IPS-NIHi11 (cell line): ENCODE measurements at places on chromosomes 12 and 14.

GRCh38 chr12:14403711-14404196 lies 38.3 kb downstream of the ATF7IP start:
- DNase-seq: peak; percentile 26

DNA sequence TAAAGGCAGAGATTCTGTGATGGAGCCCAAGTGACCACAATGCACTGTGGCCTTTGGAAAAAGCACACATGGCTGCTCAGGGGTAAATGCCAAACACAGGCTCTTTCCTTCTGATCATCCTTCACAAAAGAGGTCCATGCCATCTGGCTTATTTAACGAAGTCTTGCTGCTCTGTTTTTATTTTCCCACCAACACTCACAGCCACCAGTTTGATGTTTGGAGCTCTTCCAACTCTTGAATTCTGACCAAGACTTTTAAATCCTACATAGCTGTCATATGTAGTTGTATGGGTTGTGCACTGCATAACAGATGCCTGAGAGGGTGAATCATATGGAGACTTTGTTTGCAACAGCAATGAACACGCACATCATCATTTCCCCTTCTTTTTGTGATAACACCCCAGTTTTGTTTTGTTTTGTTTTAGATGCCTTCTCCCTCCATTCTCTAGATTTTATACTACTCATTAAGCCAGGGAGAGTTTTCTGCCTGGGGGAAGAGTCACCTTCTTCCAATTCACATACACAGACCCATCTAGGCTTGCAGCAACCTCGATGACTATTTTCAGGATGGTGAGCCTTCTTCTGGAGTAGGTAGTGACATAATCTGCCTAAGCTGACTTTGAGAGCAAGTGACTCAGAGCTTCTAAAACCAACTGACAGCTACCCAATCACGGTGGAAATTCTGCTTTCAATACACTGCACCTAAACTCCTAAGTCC lies 145.2 kb upstream of the WSCD2 start:
- DNase-seq: no peak

DNA sequence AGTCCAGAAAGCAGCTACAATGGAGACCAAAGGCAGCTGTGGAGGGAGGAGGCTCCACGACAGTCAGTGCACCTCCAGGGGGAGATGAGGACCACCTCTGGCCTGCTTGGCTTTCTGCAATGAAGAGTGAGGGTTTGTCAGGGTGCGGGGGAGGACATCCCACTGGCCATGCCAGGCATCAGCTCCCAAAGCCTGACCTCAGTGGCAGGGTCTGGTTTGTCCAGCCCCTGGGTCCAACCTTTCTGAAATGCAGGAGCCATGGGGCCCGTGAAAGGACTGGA lies 35.2 kb downstream of the SLC6A12 start:
- DNase-seq: no peak

- peak; percentile 59 for DNase-seq
Observed at GRCh38 chr12:120453977-120454376, 7.7 kb downstream of the GATC start.

GRCh38 chr12:4855121-4855924 lies 54.4 kb upstream of the KCNA1 start:
- DNase-seq: peak; percentile 80

GRCh38 chr12:49564686-49565405 lies 3.1 kb downstream of the MCRS1 start:
- no peak for DNase-seq

DNA sequence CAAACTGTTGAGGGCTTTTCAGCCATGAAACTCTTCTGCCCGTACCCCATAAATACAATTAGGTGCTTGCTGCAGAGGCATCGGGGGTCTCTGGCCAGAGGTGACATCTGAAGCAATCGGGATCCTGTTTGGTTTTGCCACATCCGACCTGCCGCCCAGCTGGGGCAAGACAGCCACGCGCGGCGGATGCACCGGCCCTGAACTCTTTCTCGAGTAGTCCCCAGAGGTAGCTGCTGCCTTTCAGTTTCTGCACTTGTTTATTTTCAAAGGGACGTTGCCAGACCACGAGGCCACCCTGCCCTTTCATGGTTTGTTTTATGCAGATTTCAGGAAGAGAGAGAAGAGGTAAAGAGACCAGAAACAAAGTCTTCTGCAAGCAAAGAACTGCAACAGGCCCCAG lies 10.6 kb upstream of the MLXIP start:
- no peak for DNase-seq

- peak; percentile 68 for DNase-seq
Observed at GRCh38 chr12:12975322-12976077, 23.5 kb upstream of the GPRC5D start.

GRCh38 chr12:125387206-125387605 lies 322.0 kb downstream of the AACS start:
- no peak for DNase-seq

DNA sequence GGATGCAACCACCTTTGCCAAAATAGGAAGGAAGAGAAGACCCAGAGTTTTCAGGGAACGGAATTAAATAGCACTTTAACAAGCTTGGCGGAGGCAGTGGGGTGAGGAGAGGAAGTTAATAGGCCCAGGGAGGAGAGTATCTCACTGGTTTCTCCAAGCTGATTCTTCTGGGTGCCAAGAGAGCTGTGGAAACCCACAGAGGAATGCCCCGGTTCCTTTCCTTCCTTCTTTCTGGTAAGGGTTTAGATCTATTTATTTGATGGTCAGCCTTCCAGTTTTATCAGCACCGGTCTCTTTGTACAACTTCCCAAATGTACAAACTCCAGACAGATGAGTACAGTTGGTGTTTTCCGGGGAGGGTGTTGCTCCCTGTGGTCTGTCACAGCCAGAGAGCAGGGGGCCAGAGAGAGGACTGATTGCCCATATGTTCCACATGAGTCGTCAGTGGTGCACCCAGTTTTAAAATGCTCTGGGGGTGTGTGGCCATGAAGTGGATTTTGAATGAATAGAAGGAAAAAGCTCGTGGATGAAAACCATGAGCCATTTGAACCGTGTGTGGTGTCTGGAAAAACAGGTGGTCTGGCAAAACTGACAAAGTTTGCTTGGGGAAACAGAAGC lies 26.6 kb downstream of the PRKCH start:
- no peak for DNase-seq

- DNase-seq: no peak
Observed at GRCh38 chr14:101474563-101475455, 86.5 kb upstream of the DIO3 start.

GRCh38 chr12:26822026-26822425 lies 11.0 kb downstream of the ITPR2 start:
- DNase-seq: no peak

GRCh38 chr14:22882529-22883172 lies 371 bp upstream of the REM2 start:
- peak; percentile 82 for DNase-seq

- no peak for DNase-seq
Observed at GRCh38 chr12:57166971-57167371, 19.6 kb upstream of the LRP1-AS start.

DNA sequence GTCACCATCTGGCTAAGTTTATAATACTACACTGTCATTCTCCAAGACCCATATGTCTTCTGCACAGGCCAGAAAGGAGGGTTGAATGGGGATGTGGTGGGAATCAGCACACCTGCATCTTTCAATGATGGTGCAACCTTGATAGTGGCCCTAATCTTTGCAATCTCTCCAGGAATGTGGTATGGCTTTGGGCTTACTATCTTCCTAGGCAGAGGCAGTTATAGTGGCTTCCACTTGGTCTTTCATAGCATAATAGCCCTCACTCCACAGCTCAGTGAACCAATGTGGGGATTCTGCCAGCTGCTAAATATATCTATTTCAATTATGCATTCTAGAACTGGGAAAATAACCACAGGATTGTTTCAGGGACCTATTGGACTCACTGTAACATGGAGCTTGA lies 61.8 kb upstream of the ATP2B1 start:
- no peak for DNase-seq

GRCh38 chr14:99356031-99356608 lies 84.1 kb upstream of the BCL11B start:
- DNase-seq: no peak

DNA sequence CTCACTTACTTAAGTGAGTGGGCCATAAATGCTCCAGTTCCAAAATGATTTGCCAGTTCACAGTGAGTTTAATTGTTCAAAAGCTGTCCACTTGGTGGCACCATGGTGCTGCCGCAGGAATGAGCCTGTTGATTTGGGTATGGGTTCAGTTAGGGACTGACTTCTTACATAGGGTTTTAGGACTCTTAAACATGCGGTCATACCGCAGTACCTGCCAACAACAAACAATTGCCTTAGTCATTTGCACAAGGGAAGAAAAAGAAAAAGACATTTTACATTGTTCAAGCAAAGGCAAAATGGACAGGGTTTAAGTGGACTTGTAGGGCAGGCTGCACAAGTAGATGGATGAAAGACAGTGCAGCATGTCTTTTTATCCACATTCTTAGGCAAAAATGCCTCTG lies 80.0 kb upstream of the DBX2 start:
- DNase-seq: peak; percentile 77

- DNase-seq: no peak
Observed at GRCh38 chr14:92646952-92647796, 101.3 kb downstream of the LGMN start.

- DNase-seq: no peak
Observed at GRCh38 chr14:80872645-80873044, 68.9 kb downstream of the CEP128 start.

GRCh38 chr14:102870994-102871831 lies 51.2 kb upstream of the AMN start:
- DNase-seq: no peak

DNA sequence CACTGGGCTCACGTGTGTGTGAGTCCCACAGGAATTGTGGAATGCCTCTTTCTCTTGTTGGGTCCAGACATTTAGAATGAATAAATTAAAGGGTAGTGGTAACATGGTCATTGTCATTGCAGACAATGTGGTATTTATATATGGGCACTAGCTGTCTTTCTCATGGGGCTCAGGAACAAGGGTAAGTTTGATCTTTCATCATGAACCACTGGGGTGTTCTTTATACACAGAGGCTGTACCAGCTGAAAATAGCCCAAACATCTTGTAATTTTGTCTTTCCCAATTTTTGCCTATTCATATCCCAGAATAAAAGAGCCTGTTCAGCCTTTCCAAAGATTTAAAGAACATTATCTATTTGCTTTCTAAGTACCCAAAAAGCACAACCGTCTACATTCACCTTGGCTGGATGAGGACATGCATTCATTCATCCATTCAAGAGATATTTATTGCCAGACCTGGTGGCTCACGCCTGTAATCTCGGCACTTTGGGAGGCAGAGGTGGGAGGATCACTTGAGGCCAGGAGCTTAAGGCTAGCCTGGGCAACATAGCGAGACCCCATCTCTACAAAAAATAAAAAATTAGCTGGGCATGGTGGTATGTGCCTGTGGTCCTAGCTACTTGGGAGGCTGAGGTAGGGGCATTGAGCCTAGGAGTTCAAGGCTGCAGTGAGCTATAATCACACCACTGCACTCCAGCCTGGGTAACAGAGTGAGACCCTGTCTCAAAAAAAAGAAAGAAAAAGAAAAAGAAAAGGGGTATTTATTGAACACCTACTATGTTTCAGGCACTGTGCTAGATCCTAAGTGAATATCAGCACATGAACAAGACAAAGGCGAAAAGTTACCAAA lies 4.4 kb upstream of the FOS start:
- no peak for DNase-seq
